ENCODE measurements at places on chromosomes 11 and 22.

GRCh38 chr11:117644403-117645155 lies 152.4 kb downstream of the DSCAML1 start:
- DNase-seq, result no peak

- no peak for DNase-seq
Observed at GRCh38 chr11:1162491-1163311, 4.9 kb downstream of the MUC5AC start.

DNA sequence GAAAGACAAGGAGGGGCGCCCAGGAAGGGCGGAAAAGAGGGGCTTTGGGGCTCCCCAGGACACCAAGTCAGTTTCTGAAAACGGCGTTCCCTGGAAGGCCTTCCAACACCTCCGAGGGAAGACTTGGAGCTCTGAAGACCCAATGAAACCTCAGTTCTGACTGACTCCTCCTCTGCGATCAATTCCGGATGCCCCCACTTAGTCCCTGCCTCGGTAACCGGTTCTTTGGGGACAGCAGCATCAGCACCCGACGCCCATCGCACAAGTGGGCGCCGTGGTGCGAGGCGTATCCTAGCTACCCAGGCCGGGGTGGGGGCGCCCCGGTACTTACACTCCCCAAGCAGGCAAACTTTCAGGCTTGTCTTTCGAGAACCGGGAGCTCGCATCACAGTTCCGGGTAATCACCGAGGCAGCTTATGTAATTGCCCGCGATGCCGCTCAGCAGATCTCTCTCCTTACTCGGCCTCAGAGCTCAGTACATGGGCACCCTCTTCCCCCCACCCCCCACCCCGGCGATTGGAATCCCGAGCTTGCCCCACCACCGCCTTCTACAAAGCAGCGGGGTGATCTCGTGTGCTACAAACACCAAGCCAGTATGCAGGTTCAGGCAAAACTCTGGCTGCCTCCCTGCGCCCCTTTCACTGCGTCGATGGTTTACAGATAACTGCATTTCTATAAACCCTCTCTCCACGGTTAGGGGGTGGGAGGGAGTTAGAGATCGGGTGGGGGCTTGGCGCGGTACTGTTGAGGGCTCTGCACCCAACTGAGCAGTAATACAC lies 2.0 kb downstream of the TENM4 start:
- DNase-seq, result no peak

- DNase-seq, result no peak
Observed at GRCh38 chr11:78039919-78040671, 17.0 kb upstream of the KCTD14 start.

DNA sequence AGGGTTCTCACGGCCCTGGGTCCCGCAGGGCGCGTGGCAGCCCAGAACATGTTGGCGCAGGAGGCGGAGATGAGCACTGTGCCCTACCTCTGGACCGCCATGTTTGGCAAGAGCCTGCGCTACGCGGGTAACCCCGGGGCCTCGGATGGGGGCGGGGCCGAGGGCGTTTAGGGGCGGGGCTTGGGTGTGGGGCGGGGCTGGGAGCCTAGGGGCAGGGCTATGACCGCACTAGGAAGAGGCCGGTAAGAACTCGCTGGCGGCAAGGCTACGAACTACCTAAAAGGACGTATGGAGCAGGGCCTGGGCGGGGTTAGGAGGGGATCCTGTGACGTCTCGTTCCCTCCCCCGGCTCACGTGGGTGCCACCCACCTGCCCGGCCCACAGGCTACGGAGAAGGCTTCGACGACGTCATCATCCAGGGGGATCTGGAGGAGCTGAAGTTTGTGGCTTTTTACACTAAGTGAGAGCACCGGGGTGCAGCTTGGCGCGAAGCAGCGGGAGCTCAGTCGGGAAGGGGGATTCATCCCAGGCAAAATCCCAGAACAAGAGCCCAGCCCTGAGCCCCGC lies 2.8 kb upstream of the LZTR1 start:
- peak; percentile 47 for DNase-seq

GRCh38 chr22:20117633-20118299 lies 740 bp upstream of the TRMT2A start:
- peak; percentile 38 for DNase-seq

- DNase-seq, result no peak
Observed at GRCh38 chr11:35288817-35289541, 130.4 kb downstream of the SLC1A2 start.

DNA sequence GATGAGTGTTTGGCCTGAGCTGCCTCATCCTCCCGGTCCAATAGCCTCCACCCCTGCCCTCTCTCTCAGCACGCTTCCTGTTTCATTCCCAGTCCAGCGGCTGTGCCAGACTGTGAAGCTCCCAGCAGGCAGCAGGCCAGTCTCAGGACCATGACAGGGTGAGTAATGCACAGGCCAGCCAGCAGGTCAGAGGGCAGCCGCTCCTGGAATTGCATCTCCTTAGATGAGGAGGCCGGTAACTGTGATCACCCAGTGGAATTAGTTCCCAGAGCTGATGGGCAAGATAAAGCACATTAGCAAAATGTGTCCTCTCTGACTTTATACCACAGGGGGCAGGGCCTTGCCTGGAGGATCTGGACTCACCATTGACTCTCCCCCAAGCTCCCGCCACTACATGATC lies 251.2 kb downstream of the ETS1 start:
- no peak for DNase-seq

DNA sequence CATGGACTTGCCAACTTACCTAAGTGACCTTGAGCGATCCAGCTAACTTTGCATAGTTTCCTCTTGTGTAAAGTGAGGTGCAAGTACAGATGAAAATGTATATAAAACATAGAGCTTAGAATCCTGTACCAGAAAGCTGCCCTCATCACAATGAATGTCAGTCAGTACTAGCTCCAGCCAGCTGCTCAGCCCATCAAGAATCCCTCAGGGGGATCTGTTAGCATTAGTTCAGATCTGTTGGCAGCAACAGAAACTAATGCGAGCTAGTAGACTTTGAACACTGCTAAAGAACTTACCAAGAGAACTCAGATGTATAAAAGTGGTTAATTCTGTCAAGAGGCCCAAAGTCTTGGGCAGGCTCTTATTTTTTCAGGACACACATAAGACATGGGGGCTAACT lies 6.3 kb upstream of the C11orf91 start:
- no peak for DNase-seq

DNA sequence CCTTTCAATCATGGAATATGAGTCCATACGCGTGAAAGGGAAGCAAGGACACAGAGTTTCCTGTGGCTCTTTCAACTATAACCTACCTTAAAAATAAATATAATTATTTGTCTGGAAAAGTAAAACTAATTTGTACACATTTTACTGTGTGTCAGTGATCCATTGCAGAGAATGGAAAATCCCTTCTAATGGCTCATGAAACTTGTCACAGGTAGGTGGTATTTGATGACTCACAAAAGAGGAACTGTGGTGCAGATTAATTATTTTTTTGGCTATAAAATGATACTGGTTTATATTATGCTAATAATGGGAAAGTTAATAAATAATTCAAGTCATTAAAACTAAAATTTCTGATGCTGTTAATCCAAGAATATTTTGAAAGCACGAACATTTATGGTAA lies 792.2 kb downstream of the METTL15 start:
- DNase-seq, result no peak

DNA sequence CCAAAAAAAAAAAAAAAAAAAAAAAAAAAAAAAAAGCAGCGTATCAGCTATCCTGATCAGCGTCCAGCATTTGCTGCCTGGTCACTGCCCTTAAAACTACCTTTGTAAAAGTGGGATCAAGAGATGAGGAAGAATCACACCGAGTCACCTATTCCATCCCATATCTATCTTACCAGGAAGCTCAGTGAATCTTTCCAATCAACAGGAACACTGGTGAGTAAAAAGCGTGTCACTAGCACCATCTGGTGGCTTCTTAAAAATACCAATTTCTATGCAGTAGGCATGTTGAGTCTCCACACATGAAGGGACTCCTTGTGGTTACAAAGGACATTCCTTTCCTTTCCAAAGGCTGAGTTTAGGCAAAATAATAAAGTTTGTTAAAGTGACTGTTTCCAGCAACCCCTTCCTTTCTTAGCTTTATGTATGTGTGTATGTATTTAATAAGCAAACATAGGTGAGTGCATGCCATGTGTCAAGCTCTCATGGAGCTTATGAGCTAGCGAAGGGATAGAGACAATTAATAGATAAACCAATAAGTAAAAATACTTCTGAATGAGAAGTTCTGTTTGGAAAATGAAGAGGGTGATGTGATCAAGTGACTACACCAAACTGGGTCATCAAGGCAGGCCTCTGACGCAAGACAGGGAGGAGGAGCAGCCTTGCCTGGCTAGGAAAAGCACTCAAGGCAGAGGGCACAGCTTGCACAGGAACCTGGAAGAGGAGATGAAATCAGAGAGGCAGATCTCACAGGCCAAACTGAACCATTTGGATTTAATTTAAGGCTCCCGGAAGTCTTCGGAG lies 13.9 kb upstream of the TP53AIP1 start:
- DNase-seq, result no peak

GRCh38 chr11:65615950-65616574 lies 486 bp downstream of the PCNX3 start:
- DNase-seq, result no peak

- DNase-seq, result no peak
Observed at GRCh38 chr11:132077416-132077815, 707.0 kb downstream of the NTM start.

- no peak for DNase-seq
Observed at GRCh38 chr11:20207781-20208621, 47.7 kb upstream of the DBX1 start.

DNA sequence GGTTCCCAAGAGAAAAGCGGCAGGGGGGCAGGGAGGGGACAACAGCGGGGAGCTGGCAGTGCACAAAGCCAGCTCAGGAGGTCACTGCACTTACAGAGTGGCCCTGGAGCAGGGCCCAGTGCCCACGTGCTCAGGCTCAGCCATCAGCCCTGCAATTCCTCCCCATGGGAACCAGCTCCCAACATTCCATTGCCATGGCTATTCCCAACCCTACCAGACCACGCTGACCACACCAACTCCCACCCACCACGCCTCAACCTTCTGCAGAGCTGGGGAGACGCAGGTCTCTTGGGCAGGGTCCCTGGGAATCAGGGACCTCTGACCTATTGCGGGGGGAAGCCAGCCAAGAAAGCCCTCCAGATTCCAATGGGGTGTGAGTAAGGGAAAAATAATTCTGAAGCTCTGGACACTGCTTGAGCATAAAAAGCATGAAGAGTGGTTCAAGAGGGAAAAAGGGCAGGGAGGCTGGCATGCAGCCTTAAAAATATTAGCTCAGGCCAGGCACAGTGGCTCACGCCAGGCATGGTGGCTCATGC lies 38.3 kb upstream of the TFIP11 start:
- DNase-seq, result no peak

DNA sequence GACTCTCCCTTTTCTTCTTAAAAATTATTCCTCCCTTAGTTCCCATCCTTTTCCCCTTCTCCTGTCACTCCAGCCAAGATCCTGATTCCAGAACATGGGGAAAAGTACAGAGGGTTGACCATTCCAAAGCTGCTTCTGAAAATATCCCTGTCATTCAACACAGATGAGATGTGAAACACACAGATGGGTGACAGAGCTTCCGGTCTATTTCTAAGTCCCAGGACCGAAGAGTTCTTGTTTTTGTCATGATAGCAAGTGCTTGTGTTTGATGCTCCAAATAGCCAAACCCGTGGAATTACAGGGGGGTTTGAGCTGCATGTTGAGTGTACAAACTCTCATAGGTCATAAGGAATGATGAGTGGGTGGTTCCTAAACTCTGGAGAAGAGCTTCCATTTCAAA lies 57.9 kb downstream of the PARVA start:
- DNase-seq, result no peak

DNA sequence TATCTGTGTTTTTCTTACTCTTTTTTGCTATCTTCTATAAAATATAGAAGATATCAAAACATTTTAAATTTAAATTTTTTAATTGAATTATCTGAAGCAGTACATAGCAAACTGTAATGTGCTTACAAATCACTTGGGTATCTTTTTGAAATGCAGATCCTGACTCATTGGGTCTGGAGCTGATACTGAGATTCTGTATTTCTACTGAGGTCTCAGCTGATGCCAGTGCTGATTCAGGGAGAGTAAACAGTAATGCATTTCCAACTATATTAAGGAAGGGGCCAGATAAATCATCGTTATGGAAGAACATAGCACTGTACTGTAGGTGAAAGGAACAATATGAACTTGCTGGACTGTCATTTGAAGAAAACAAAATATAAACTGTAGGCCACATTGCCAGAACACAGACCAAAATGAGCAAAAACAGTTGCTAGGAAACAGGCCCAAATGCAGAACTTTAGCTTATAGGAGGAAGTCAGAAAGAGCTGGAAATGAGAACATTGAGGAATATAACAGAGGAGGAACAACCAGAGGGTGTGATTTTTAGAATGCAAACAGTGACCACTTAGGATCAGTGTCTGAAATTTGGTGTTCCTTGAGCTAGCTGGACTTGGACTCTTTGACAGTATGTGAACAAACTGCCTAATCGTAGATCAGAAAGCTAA lies 3.3 kb downstream of the ARL14EP start:
- DNase-seq, result no peak

DNA sequence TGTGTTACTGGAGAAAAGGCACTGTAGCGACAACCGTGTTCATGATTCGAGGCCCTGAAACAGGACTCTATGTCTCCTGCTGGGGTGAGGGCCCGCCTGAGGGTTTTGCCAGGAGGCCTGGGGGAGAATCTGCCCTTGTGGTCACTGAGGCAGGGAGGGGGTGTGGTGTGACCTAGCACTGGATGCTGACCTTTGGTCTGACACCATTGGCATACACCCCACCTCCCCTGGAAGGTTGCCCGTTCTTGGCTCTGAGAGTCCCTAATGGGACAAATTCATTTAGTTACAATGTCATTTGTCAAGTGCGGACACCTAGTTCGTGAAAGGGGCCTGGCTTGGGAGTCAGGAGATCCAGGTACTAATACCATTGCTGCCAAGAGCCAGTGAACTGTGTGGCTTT lies 29.0 kb downstream of the NECTIN1 start:
- no peak for DNase-seq

DNA sequence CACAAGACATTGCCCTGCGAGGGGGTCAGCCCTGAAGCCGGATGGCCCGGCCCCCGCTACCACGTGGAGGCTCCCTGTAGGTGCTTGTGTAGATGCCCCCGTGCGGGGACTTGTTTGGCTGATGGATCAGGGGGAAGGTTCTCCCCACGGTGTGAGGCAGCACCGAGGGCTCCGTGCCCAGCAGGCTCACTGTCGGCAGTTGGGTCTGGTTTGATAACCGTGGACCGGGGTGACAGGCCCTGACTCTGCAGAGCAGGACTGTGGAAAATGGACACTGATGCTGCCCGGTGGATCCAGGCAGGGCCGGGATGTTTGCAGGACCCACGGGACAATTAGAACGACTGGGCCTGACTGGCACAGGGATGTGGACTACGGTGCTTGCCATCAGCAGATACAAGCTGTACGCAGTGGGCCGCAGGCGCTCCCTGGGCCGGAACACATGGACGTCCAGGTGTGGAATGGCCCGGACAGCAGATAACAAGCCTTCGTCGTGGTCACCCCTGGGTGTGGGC lies 19.0 kb downstream of the KCNQ1 start:
- no peak for DNase-seq

GRCh38 chr11:74602637-74603556 lies 10.5 kb downstream of the POLD3 start:
- DNase-seq, result no peak

- peak; percentile 9 for DNase-seq
Observed at GRCh38 chr22:37485395-37486223, 575 bp downstream of the MFNG start.

GRCh38 chr11:1219446-1219833 lies 3.4 kb upstream of the MUC5B start:
- DNase-seq, result no peak

- no peak for DNase-seq
Observed at GRCh38 chr11:44978274-44978960, 27.7 kb upstream of the TP53I11 start.

- DNase-seq, result no peak
Observed at GRCh38 chr11:71575723-71576424, 6.8 kb downstream of the KRTAP5-11 start.

GRCh38 chr11:35006389-35007128 lies 90.1 kb downstream of the PDHX start:
- no peak for DNase-seq
